ENCODE measurements at places on chromosomes 12 and 14. TPM values are rescaled to one million over a fixed set of nuclear protein-coding genes. Genes with fewer than 3 reads are reported as not detected.

DNA sequence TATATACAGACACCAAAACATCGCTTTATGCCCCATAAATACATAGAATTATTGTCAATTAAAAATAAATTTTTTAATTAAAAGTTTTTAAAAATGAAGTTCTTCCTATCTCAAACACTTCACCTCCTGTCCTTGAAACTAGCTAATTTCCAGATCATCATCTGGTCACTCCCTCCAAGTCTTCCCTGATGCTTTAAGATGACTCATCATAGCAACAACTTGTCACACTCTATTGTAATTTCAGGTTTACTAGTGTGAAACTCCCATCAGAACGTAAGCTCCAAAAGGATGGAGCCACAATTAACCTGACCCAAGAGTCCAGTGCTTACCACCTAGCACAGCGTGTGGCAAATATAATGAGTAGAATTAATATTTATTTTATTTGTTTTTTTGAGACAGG, 16.3 kb downstream of the GXYLT1 start:
- no peak for DNase-seq

DNA sequence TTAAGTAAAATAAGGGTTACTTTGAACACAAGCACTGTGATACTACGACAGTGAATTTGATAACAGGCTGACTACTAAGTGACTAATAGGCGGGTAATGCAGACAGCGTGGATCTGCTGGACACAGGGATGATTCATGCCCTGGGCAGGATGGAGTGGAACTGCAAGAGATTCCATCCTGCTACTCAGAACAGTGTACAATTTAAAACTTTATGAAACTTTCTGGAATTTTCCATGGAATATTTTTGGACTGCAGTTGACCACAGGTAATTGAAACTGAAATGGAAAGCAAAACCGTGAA, 46.0 kb downstream of the YEATS4 start:
- DNase-seq, result peak; percentile 98

DNA sequence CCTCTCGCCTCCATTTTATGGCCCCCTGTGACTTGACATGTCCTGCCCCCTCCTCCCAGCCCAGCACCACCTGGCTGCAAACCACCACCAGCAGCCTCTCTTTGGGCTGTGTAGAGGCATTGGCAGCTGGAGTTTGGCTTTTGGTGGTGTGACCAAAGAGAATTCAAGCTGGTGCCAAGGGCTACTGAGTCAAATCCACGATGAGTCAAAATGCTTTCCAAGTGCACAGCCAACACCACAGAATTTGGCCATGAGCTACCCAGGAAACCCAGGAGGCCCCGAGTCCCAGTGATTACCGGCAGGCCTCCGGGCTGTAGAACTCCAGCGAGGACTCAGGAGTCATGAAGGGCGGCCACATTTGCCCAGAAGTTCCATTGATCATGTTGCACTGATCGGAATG, 53.8 kb downstream of the SCARB1 start:
- peak; percentile 57 for DNase-seq

GRCh38 chr14:22565391-22565945, 23.6 kb downstream of the DAD1 start:
- DNase-seq, result no peak

- DNase-seq, result no peak
Observed at GRCh38 chr12:88351146-88351545, 209.0 kb downstream of the TMTC3 start.

Gene PLEKHD1
- total RNA-seq, result not detected

Gene RNASE1
- total RNA-seq, result 1.7 TPM

All from fibroblast of the aortic adventitia (primary cell).